Foreskin keratinocyte (primary cell): ENCODE measurements at places on chromosomes 7 and 10.

DNA sequence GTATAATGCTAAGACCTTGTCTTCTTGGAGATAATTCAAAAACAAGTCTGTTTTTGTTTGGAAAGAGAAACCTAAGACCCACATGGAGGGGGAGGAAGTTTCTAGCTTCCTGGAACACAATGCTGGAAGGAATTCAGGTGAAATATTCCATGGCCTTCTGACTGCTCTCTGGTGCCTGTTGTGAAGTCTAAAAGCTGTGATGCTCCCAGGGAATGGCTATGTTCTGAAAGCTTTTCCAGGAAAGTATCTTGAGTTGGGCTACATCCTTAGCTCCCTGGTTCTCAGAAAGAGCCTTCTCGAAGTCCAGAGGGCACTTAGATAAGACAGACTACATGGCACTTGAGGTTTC, 12.5 kb upstream of the PFKP start:
- DNase-seq = no peak

DNA sequence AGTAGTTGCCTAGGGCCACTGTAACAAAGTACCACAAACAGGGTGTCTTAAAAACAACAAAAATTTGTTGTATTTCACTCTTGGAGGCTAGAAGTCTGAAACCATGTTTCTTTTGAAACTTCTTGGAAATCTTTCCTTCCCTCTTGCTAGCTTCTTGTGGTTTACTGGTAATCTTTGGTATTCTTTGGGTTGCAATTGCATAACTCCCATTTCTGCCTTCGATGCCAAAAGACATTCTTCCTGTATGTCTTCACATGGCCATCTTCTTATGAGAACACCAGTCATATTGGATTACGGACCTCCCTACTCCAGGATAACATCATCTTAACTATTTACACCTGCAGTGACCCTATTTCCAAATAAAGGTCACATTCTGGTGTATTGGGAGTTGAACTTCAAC, 357.4 kb downstream of the PPP1R3A start:
- DNase-seq = peak; percentile 47

- no peak for DNase-seq
Observed at GRCh38 chr10:56466005-56466404, 104.9 kb upstream of the ZWINT start.

DNA sequence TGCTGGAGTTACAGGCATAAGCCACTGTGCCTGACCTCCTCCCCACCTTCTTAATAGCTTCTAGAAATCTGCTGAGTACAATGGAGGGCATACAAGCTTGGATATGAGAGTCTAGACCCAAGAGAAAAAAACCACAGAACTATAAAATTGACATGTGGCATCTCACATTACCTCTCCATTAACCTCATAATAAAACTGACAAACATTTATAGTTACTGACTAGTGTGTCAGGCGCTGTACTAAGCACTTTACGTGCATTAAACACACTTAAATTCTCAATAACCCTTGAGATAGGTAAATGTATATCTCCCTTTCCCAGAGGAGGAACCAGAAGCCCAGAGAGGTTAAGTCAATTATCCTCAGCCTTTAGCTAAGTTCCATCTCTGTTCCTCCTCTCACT, 300.5 kb upstream of the MYO3A start:
- no peak for DNase-seq

GRCh38 chr10:6339891-6340290, 137.2 kb downstream of the PFKFB3 start:
- no peak for DNase-seq

DNA sequence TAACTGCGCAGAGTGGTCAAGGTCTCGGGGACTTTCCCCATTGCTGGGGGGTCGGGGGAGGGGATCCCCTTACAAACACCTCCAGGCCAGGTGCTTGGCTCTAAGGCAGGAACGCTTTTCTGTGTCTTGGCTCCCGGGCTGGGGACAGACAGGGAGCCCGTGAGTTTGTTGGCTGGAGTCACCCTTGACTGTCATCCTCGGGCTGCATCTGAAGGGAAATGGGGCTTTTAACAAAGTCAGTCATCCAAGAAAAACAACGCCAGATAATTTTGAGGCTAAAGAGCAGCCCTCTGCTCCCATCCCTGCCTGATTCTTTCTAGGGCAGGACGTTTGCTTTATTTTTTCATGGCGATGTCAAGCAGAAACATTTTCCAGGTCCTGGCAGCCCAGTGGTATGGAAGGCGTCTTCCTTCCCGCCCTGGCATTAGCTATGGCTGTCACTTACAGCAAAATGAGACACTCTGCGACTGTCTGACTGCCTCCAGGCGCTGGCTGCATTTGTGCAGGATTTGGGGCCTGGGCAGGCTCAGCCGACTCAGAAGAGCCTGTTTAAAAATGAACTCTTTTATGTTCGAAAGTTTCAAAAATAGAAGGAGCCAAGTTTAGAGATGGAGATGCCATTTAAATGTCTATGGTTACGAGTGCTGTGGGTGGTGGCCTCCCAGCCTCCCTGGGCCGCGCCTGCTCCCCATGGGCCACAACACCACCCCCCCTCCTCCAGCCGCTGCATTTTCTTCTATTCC, 54.7 kb upstream of the TNS3 start:
- no peak for DNase-seq

DNA sequence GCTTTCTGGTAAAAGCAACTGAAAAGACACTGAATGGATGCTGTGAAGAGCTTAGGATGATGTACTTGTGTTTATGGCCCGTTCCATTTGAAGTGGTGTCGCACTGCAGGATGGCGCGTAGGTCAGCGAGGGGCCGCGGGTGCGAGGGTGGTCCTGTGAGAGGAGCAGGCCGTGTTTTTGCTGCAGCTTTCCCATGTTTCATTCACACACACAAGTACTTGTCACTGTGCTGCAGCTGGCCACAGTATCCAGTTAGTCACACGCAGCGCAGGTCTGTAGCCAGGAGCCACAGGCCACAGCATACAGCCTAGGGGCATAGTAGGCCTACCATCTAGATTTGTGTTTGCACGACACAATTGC, 23.2 kb downstream of the WIPI2 start:
- no peak for DNase-seq

DNA sequence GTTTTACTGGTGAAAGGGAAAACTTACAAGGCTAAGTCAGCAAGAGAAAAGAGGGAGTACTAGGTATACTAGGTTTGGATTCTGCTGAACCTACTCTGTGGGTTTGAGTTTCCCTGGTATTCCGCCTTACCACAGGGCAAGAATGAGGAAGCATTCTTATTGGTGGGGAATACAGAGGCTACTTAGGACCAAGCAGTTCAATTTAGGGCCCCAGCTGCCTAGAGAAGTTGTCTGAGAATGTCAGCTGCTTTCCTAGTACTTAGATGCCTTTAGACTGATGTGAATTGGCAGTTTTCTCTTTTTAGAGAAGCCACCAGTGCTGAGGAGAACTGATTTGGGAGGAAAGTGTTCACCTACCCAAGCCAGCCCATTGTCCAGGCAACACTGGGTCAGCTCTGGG, 409.0 kb upstream of the LRGUK start:
- DNase-seq = no peak

- no peak for DNase-seq
Observed at GRCh38 chr7:30436046-30436445, 42.5 kb downstream of the NOD1 start.

- DNase-seq = no peak
Observed at GRCh38 chr7:134546955-134547354, 2.0 kb upstream of the AKR1B15 start.

- no peak for DNase-seq
Observed at GRCh38 chr10:96366508-96366907, 7.7 kb upstream of the OPALIN start.

- no peak for DNase-seq
Observed at GRCh38 chr10:132364594-132364970, 32.4 kb upstream of the PWWP2B start.

- DNase-seq = peak; percentile 48
Observed at GRCh38 chr10:110992006-110992800, 72.8 kb downstream of the SHOC2 start.

DNA sequence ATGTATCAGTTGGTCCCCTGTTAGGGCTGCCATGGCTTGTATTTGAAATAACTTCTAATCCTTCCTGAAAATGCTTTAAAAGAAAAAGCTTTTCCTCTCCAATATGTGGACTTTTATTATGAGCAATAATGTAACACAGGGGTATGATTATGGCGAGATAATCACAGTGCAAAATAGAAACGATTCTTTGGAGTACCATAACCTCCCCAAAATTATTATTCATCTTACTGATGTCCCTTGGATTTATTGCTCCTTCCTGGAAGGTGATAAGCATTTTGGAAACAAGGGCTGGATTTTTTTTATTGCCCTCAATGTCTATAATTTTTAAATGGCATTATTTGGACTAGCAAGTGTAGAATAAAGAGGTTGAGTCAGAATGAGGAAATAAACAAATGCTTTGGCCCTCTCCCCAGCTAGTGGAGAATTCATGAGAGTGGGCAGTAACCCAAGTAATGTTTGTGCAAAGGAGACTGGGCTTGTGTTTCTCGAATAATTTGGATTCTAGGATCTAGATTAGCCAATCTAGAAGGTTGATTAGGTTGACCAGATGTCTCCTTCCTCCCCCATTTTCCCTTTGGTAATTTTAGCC, 403.9 kb upstream of the CELF2 start:
- DNase-seq = no peak

GRCh38 chr7:84412161-84412969, 217.8 kb upstream of the SEMA3A start:
- peak; percentile 96 for DNase-seq

DNA sequence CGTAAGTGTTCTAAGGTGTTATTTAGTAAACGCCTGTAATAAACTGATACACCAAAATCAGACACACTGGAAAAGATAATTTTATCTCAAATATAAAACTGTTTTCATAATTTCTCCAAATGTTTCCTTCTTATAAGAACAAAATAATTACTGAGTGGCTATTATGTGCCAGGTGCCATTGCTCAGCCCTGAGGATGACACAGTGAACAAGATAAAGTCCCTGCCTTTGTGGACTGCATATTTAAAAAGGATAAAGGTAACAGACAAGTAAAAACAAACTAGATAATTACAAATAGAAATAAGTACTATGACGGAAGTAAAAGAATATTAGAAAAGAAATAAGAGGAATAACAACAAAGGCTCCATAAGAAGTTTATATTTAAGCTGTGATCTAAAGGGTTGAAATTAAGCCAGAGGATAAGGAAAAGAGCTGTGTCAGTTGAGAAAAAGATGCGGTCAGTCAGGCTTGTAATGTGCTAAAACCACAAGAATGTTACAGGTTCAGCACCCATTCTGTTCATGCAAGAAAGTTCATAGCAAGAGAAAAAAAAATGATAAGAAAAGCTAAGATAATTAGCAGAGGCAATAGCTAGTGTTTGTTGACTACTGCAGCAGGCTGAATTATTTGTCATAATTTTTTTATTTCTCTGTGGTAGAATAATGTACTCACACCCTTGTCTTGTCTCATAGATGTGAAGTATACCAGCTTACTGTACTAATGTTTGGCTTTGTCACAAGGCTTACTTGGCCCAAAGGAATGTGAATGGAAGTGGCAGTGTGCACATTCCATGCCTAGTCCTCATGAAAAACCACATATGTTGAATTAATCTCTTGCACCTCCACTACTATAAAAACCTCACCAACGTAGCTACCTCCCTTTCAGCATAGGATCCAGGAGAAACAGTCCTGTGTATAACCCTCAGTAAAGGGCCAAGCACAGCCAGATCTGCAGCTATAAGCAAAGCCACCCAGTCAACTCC, 75.1 kb downstream of the CRPPA start:
- DNase-seq = peak; percentile 88

- no peak for DNase-seq
Observed at GRCh38 chr7:92251181-92251580, 5.4 kb downstream of the ANKIB1 start.

- no peak for DNase-seq
Observed at GRCh38 chr7:18265611-18266281, 229.8 kb upstream of the HDAC9 start.

GRCh38 chr7:75617634-75618234, 121.0 kb downstream of the HIP1 start:
- no peak for DNase-seq

- DNase-seq = peak; percentile 7
Observed at GRCh38 chr7:78770422-78771410, 682.8 kb downstream of the MAGI2 start.

GRCh38 chr10:101968940-101969321, 87.0 kb downstream of the ARMH3 start:
- DNase-seq = no peak

DNA sequence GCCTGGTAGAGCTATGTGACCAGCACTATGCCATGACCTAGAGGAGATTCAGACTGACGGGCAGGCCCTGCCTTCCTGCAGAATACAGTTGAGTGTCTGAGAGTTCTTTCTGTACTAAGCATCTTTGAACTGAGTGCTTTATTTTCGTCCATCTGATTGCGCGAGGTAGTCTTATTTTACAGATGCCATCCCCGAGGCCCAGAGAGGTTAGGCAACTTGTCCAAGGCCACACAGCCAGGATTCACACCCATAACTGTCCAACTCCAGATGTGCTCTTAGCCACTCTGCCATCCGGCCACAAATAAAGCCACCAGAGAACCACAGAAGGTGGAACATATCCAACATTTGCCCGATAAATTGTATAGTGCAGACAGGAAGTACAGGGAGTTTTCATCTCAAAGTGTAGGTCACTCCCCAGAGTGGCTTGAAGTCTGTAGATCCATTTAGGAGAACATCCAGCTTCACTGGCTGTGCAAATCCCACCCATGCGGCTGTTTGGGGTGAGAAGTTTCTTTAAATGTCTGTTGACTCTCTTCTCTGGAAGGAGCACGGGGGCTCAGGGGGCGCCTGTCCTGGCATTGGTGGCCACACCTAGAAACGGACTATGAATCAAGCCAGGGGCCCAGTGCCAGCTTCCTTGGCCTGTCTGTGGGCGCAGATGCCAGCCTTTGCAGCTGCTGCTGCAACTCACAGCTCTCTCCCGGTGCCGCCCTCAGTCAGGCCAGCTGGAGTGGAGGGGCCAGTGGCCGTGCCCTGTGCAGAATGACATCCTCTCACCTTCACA, 11.1 kb downstream of the CHST3 start:
- DNase-seq = no peak

GRCh38 chr10:121911421-121911697, 16.5 kb downstream of the ATE1 start:
- DNase-seq = no peak

DNA sequence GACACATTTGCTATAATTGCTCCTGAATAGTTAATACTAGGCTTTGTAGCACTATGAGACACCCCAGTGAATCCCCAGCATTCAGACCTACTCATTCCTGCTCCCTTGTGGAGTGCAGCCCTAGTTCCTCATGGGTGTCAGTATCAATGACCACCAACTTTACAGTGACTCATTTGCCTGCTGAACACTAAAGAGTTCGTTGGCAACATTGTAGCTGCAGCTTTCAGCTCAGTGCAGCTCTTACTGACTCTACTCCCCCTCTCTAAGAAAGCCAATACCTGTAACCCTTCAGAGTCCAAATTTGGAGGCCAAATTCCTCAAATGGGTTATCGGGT, 127.1 kb upstream of the MTPN start:
- DNase-seq = no peak

GRCh38 chr7:74542558-74543117, 88.9 kb downstream of the GTF2IRD1 start:
- peak; percentile 50 for DNase-seq

GRCh38 chr10:124091646-124092249, 1.6 kb downstream of the CHST15 start:
- DNase-seq = peak; percentile 40

- DNase-seq = no peak
Observed at GRCh38 chr7:11077816-11078215, 104.1 kb downstream of the PHF14 start.

- DNase-seq = no peak
Observed at GRCh38 chr7:24864214-24864817, 107.1 kb upstream of the GSDME start.

GRCh38 chr10:126585249-126586017, 85.1 kb downstream of the C10orf90 start:
- DNase-seq = no peak
